Astrocyte (in vitro differentiated cells and primary cell): ENCODE measurements at places on chromosomes 2 and 18. TPM values are rescaled to one million over a fixed set of nuclear protein-coding genes. Genes with fewer than 3 reads are reported as not detected.
A peak's percentile ranks its signal among the peaks of the same experiment; 100 is the strongest.

Gene DTNB
- total RNA-seq, result 5.1 and 5.9 TPM in 2 replicates

Gene DOK6
- total RNA-seq, result 2.9 and 3.1 TPM in 2 replicates

Gene ARHGEF4
- total RNA-seq, result 3.3 and 4.8 TPM in 2 replicates

DNA sequence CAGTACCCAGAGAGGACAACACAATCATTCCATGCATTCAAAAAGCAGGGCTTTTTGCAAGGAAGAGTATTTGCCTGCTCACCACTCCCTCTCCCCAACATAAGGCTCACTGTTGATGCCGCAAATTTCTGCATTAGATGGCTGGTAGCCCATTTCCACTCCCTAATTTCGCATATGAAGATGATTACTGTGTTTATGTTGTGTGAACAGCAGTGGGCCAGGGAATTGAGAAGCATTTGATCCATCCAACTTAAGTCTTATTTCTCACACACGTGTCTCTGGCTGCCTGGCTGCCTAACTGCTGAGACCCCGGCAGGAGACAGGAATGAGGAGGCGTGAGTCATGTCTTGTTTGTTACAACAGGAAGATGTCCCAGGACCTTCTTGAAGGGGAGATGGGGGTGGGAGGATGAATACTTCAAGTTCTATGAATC is 294.1 kb downstream of the ALK start:
- H3K36me3 ChIP-seq, result no peaks in the 10 kb centered on the region
- no peaks in the 10 kb centered on the region for H3K27me3 ChIP-seq
- DNase-seq, result peak; percentile 87

DNA sequence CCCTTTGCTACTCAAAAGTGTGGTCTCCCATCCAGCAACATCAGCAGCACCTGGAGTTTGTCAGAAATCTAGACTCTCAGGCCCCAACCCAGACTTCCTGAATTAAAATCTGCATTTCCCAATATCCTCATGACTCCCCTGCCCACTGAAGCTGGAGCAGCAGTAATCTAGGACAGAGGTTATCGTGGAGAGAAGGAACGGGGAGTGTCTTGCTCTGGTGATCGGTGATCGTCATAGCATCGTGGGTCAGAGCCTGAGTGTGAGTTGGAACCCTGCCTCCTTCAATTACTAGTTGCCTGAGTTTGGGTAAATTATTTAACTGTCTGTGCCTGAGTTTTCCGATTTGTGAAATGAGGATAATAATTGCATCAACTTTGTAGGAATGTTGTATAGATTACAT is 217.3 kb upstream of the ATP5MC3 start:
- H3K27me3 ChIP-seq, result no peaks in the 10 kb centered on the region
- no peak overlapping the region for H3K27ac ChIP-seq
- no peak for DNase-seq
- no peaks in the 10 kb centered on the region for H3K36me3 ChIP-seq
- no peaks in the 10 kb centered on the region for H3K4me1 ChIP-seq

DNA sequence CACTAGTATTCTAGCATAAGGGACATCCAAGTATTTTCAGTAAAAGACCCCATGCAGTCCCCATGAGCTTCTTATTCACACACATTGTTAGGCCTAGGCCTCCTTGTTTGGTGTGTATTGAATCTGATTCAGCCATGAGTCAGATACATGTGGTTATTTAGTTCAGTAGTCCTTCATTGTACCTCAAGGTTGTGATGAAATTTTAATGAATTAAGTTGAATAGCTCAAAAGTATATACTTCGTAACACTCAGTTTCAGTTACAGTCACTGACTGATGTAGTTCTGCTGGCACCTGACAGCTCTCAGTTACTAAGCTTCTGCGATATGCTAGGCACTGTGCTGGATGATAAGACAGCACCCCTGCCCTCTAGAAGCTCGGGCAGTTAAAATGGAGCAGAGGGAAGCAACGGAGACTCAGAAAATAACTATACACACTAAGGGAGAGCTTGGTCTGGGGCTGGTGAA is 86.4 kb downstream of the XRCC5 start:
- H3K27ac ChIP-seq, result peak overlapping the region; percentile 89
- no peak overlapping the region for H3K4me3 ChIP-seq
- peak; percentile 93 for DNase-seq
- H3K27me3 ChIP-seq, result no peaks in the 10 kb centered on the region

- no peaks in the 10 kb centered on the region for H3K36me3 ChIP-seq
- H3K27me3 ChIP-seq, result no peaks in the 10 kb centered on the region
- H3K27ac ChIP-seq, result no peak overlapping the region
- no peak for DNase-seq
Observed at GRCh38 chr2:9086465-9086864, 83.0 kb upstream of the MBOAT2 start.

DNA sequence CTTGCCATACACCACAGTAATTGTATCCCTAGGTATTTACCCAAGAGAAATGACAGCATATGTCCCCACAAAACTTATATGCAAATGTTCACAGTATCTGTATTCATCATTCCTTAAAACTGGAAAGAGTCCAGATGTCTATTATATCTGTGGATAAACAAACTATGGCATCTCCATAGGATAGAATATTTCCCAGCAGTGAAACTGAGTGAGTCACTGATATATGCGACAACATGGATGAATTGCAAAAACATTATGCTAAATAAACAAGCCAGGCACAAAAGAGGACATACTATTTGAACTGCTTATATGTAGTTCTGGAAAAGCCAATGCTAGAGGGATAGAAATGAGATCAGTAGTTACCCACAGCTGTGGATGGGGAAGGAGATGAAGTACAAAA is 359.4 kb upstream of the DSEL start:
- H3K36me3 ChIP-seq, result no peaks in the 10 kb centered on the region
- H3K4me3 ChIP-seq, result no peak overlapping the region
- no peak overlapping the region for H3K27ac ChIP-seq
